ENCODE measurements at places on chromosomes 5 and 9.

DNA sequence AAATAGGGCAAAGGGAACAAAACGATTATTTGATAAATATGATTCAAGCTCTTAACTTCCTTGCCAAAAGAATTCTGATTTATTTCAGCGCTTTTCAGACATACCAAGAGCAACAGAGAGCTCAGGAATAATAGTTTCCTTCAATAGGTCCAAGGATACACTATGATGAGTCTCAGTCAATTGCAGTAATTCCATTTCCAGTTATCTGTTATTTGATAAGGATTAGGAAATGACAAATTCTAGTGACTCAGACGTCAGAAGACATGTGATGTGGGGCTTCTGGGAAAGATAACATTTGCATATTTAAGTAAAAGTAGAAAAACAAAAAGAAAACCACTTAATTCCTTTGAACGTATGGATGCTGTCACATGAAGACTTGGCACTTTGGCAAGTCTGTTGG, 1250.8 kb upstream of the CDH18 start:
- no peak for DNase-seq

DNA sequence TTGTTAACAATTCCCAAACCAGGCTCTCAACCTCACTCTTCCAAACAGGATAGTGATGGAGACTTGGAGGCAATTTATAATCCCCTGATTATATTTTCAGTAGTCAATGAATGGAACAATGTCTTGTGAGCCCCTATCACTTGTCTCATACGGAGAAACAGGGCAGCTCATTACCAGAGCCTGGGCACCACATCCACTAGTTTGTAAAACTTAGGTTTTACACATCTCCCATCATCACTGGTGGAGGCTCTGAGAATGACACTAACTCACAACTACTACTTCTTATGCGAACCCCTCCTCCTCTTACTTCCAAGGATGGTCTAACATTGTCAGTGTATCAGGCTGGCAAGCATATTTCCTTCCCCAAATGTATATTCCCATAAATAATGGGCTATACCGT, 253.7 kb downstream of the EPB41L4A start:
- DNase-seq = no peak

- no peak for DNase-seq
These were observed 29.1 kb upstream of the IRX4 start for GRCh38 chr5:1911773-1912235.

- DNase-seq = no peak
These were observed 40.0 kb upstream of the DMRT1 start for GRCh38 chr9:801399-802071.

- DNase-seq = no peak
These were observed 42.6 kb upstream of the SAP30L start for GRCh38 chr5:154403234-154403633.

DNA sequence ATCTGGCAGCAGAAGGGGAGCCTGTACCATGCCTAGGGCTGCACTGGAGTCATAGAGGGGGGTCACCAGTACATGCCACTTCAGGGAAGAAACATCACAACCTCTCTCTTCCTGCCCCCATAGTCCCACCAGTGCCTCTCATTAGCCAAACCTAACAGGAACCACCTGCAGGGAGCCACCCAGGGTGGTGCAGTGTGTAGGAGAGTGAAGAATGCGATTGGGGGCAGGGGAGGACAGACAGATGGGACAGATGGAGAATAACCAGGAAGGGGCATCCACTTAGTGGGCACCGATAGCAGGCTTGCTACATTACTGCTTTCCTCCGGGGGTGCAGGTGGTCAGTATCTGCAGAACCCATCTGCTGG, 19.2 kb downstream of the DAPK1 start:
- DNase-seq = no peak

DNA sequence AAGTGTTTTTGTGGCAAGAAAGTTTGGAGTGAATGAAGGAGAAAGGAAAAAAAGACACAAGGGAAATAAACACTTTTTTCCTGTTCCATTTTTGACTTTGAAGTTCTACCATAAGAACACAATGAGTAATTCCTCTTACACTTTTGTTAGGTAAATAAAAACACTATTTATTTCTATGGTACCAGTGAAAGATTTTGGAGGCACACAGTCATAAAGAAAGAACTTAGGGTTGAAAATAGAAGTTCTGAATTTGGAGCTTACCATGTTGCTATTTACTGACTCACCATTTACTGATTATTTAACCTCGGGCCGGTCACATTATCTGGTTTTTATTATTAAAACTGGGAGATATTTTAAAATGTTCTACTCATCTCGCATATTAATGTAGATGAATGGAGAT, 367.8 kb downstream of the TLE1 start:
- DNase-seq = no peak

DNA sequence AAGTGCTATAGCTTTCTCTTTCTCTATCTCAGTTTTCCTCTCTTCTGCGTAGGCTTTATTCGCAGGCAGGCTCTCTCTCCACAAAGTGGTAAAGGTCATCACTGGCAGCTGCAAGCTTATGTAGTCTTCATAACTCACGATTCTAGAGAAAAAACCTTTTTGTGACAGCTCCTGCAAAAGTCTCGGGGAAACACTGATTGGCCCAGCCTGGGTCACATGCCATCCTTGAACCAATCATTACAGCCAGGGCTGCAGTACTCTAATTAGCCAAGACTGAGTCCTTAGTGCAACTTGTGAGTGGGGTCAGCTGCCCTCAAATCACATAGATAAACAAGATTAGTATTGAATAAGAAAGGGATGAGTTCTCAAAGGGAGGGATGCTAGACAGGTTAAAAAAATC, 18.3 kb upstream of the FRMPD1 start:
- DNase-seq = no peak

GRCh38 chr5:78235289-78235688, 59.2 kb downstream of the AP3B1 start:
- no peak for DNase-seq

GRCh38 chr9:87541663-87542062, 44.0 kb downstream of the DAPK1 start:
- DNase-seq = no peak

- no peak for DNase-seq
These were observed 639 bp downstream of the INVS start for GRCh38 chr9:100099722-100100042.

DNA sequence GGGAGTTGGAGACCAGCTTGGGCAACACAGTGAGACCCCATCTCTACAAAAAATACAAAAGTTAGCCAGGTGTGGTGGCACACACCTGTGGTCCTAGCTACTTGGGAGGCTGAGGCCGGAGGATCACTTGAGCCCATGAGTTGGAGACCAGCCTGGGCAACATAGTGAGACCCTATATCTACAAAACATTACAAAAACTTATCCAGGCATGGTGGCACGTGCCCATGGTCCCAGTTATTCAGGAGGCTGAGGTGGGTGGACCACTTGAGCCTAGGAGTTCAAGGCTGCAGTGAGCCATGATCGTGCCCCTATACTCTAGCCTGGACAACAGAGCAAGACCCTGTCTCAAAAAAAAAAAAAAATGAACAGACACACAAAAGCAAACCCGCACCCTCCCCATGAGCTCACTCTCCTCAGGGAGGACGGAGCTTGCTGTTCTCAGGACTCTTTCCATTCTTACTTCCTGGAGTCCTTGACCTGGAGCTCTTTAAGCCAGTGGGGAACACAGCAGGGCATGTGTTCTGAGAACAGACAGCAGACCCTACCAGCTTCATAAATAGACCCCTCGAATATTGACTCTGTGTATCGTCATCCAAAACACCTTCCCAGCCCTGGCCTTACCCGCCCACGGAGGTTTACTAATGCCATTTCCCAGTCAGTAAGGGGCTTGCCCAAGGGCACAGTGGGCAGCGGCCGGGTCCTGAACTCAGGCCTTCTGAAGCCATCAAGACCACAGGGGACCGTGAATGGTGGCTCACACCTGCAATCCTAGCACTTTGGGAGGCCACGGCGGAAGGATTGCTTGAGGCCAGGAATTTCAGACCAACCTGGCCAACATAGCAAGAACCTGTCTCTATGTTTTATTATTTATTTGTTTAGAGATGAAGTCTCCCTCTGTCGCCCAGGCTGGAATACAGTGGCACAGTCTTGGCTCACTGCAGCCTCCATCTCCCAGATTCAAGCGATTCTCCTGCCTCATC, 11.1 kb downstream of the PTGES2 start:
- peak; percentile 71 for DNase-seq

GRCh38 chr9:120742951-120743416, 28.7 kb upstream of the MEGF9 start:
- no peak for DNase-seq

DNA sequence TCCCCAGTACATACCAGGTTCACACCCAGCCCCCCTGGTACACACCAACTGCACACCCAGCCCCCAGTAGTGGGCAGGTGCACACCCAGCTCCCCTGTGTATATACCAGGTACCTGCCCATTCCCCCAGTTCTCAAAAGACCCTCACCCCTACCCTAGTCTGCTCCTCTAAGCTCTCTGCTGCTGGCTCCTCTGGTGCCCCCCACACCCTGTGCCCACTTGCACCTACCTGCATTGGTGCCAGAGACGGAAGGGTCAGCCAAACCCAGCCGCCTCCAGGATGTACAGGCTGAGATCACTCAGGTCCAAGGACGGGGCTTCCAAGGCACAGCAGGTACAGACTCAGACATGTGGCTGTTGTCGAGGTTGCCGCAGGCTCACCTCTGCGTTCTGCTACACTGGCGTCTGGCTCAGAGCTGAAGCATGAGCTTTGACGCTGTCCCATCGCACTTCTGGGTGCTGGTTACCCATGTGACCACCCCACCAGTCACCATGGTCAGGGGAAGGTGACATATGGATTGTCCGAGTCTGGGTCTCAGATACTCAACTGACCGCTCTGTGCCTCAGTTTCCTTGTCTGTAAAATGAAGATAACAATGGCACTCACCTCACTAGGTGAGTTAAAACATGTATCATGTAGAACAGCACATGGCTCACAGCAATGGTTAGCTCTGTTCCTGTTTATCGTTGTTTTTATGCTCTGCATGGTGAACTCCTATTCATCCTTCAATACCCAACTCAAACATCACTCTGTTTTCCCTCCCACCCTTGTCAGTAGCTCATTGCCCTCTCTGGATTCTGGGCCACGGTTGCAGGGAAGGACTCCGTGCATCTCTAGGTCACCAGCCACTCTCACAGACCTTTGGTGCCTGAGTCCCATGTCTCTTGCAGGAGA, 45.3 kb upstream of the SUSD3 start:
- DNase-seq = no peak

Measured in chondrocyte (in vitro differentiated cells).